ENCODE measurements at places on chromosomes 2 and 18. TPM values are rescaled to one million over a fixed set of nuclear protein-coding genes. Genes with fewer than 3 reads are reported as not detected.

The POU3F3 gene
- not detected for total RNA-seq

The FAM228A gene
- 0.80 TPM for total RNA-seq

The NMUR1 gene
- total RNA-seq: not detected

The ANTXR1 gene
- total RNA-seq: 77.4 TPM

The MAPK4 gene
- total RNA-seq: 16.3 TPM
